ENCODE measurements at places on chromosomes 3 and 15.

- DNase-seq, result no peak
These were observed 5.0 kb downstream of the NUDT16 start for GRCh38 chr3:131386429-131387165.

DNA sequence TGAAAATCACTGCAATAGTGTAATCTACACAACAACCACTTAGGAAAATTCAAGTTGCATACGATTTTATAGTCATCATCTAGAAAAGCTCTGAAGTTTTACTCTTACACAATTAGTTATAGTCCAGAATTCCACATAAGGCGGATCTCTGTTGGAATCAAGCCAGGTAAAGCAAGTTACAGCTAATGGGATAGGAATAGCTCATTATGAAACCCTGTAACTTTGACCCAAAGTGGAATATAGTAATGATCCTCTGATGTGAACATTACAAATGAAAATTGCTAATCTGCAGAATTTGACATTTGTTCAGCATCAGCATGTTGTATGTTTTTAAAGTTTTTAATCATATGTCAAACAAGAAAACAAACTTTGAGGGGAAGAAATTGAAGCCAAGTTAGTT, 4.4 kb downstream of the CERS3 start:
- DNase-seq, result no peak

- no peak for DNase-seq
These were observed 114.6 kb upstream of the TSC22D2 start for GRCh38 chr3:150293401-150294001.

GRCh38 chr15:81516461-81516860, 142.4 kb upstream of the TMC3 start:
- DNase-seq, result no peak

DNA sequence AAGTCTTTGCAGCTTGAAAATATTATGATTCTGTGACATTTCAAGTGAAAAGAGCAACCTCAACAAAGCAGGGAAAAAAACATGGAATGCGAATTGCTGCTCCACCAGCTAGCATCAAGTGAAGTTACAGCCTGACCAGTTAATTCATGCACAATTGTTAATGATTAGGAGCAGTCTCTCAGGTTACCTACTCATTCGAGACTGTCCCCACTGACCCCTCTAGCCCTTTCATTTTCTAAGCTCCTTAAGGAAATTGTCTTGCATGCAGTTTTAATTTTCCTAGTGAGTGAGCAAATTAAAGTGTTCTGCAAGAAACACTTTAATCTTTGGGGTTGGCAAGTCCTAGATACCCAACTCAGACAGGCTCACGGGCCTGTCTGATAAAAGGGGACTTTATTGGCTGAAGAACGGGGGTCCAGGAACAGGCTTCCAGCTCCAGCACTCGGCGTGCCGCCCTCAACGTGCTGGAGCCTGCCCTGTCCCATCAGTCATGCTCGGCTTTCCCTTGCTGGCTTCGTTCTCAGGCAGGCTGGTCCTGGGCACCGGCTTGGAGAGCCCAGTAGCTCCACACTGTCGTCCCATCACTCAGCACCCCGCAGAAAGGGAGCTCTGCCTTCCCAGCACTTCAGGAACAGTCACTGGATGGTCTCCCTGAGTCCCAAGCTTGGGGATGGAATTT, 18.3 kb downstream of the PODXL2 start:
- no peak for DNase-seq

DNA sequence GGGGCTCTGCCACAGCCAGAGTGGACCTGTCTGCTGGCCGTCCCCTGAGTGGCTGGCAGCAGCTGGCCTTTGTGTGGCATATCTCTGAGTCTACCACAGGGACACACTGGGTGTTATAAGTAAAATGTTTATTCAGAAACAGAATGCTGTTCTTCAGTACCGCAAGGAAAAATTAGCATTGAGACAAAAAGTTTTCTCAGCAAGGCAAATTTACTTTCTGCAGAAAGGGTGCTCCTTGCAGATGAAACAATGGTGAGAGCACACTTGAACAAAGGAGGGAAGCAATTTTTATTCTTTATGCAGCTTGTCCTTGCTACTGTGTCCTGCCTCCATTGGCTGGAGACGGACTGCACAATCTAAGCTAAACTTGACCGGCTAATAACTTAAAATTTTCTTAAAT, 4.0 kb downstream of the TMEM89 start:
- DNase-seq, result no peak

DNA sequence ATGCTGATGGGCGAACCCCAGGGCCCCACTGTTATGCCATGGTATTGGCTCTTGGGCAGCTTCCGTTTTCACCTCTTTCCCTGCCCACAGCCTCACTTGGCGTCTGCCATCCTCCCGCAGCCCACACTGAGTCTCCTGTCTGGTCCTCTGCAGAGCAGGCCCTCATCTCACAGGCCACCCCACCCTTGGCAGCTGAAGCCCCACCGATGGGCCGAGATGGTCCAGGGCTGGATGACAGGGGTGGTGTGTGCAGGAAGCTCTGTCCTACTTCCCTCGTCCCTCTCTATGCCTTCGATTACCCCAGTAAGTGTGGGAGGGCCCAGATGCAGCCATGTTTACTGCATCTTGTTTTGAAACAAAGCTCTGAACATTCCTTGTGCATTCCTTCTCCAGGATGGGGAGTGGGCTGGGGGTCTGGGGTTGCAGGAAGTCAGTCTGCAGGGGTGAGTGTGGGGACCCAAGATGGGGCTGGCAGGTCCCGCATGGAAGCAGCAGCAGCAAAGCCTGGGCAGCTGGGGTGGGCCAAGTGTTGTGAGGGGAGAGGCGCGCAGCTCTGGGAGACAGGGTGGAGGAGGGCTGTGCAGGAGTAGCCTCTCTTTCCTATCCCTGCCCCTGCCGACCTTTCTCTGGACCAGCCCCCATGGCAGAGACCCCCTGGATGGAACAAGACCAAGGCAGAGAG, 20.9 kb downstream of the TBC1D21 start:
- DNase-seq, result no peak

DNA sequence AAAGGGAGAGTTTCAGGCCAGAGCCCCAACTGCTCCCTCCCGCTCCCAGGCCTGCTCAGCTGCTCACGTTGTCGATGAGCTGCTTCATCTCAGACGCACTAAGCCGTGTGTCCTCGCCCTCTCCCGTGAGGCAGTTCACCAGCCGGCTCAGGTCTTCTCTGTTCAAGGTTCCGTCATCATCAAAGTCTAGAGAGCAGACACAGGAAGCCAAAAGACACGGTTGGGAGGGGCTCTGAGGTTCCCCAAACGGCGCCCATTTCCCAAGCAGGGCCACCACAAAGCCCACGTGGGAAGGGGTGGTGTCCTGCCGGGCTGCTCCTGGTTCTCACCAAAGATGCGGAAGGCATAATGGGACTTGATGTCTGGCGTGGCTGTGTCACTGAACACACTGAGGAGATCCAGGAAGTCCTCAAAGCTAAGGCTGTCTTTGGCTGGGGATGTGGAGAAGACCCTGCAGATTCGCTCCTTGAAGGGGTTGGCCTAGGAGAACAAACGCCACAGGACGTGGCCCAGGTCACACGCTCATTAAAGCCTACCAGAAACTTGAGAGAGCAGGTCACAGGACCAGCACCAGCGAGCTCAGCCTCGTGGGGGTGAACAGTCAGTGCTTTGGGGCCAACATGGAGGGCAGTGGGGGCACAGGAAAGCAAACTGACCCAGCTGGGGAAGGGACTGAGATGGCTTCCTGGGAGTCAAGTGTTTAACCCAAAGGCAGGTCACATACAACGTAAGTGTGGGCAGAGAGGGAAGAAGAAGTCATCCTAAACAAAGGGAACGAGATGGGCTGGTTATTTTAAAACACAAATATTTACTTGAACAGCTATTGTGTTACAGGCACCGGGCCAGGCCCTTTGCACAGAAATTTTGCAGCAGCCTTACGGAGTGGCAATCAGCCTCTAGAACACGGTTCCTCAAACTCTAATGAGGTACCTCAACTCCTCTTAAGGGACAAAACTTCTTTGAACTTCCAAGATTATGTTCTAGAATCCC, 2.4 kb downstream of the CIB1 start:
- DNase-seq, result peak; percentile 89

DNA sequence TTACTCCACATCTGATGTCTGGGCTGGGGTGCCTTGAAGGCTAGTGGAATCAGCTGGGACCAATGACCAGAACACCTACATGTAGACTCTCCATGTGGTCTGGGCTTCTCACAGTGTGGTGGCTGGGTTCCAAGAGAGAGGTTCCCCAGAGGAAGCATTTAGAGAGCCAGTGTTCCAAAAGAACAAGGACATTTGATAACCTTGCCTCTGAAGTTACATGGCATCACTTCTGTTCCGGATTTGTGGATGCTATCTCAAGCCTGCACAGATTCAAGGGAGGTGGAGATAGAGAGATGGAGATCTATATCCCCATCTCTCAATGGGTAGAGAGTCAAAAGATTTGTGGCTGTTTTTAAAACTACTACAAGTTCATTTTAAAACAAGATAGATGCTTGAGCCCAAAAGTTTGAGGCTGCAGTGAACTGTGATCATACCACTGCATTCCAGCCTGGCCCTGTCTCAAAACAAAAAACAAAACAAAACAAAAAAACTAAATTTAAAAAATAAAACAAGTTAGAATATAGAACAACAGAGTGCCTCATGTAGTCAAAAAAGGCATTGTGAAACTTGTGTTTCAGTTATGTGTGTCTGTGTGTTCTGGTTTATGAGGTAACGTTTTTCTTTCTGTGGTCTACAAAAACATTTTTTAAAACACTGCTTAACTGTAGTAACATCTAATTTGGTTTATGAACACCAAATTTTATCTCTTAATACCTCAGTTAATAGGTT, 44.8 kb downstream of the PDE8A start:
- DNase-seq, result no peak

- DNase-seq, result no peak
These were observed 48.1 kb upstream of the MAP4 start for GRCh38 chr3:48064292-48064829.

- no peak for DNase-seq
These were observed 115.2 kb downstream of the TIGIT start for GRCh38 chr3:114408736-114409670.

GRCh38 chr15:49644364-49644794, 23.5 kb downstream of the DTWD1 start:
- no peak for DNase-seq

- no peak for DNase-seq
These were observed 8.9 kb upstream of the TMEM202 start for GRCh38 chr15:72389231-72389630.

DNA sequence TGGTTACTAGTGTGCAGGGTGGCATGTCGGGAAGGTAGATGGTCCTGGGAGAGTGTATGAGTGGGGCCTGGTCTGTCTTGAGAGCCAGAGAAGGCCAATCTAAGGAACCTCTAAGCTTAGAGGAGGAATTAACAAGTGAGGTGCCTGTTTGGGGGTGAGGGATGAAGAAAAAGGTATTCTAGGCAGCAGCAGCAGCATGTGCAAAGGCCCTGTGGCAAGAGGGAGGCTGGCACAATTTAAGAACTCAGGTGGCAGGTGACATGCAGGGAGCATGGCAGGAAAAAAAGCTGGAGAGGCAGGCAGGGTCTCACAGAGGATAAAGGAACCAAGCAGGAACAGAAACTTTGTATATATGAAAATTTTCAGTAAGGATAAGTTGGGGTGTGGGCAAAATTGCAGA, 51.2 kb downstream of the SPSB4 start:
- DNase-seq, result no peak

- no peak for DNase-seq
These were observed 11.2 kb upstream of the CXCR6 start for GRCh38 chr3:45932112-45932511.

GRCh38 chr15:99963096-99963825, 230.0 kb upstream of the LYSMD4 start:
- DNase-seq, result no peak

GRCh38 chr3:12444582-12445471, 39.5 kb upstream of the TSEN2 start:
- no peak for DNase-seq

DNA sequence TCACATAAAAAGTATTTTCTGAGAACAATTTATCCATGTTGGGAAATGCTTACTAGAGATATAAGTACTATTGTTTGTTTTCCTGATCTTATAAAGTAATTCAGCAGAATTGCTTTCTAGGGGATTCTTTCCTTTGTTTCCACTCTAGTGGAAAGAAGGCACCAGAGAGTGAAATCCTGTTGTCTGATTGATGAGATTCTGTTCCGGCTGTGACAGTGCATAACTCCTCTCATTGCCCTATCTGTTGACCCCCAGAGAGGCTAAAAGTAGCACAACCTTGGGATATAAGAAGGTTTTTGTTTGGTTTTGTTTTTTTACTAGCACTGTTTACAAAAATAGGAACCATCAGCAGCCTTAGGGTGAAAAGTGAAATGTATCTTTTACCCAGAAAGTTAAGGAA, 114.1 kb downstream of the ALCAM start:
- no peak for DNase-seq

DNA sequence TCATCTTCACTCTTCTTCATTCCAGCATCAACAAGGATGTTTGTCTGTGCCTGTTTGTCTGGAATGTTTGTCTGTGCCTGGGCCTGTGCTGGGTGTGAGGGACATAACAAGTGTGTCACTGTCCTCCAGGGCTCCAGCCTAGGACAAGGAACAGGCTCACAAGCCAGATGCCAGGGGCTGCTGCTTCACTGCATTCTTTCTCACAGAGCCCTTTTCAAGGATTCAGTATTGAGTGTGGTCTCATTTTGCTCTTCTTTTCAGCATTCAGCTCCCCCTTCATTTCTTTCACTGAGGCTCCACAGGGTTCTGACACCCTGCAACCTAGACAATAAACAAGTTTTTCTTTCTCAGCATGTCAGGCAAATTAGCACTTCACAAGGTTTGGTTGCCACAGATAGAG, 43.6 kb upstream of the KY start:
- no peak for DNase-seq

DNA sequence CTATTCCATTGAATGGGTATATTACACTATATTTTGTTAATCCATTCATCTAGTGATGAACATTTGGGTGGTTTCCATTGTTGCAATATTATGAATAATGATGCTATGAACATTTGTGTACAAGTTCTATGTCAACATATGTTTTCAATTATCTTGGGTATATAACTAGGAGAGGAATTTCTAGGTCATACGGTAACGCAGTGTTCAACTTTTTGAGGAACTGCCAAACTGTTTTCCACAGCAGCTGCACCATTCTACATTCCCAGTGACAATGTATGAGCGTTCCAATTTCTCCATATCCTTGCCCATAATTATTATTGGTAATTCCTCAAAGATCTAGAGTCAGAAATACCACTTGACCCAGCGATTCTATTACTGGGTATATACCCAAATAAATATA, 24.1 kb upstream of the RORA start:
- DNase-seq, result no peak
